ENCODE measurements at places on chromosomes 5 and 9.

DNA sequence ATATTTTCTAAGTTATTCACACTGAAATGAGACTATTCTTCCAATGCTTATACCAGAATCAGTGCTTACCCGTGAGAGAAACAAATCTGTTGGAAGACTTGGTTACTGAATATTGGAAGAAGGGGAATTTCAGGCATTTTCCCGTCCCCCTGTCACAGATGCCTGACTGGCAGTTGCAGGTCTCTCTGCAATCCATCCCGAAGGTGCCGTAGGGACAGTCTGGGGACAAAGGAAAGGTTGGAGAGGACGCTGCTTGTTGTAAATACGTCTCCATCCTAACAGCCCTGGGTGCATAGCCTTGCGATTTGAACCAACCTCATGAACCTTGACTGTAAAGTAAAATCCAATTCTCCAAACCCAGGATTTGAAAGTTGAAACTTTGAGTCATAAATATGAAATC, 3.5 kb downstream of the ESM1 start:
- DNase-seq = no peak

DNA sequence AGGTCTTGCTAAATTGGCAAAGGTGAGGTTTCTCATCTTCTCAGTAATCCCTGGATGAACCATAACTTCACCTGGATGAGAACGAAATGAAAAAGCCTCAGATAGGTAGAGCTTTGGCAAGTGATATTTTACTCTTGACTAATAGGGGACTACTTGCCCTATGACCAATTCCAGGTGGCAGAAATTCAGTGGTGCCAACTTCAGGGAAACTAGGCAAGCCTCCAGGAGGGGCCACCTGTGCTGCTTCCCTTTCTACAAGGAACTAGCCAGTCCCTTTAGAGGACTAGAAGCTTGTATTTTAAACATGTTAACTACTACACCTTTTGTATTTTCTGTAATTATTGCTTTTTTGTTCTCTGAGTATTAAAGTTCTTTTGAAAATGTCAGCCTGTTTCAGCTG, 169.0 kb upstream of the GRIA1 start:
- no peak for DNase-seq

- DNase-seq = no peak
Measured at GRCh38 chr5:97547999-97548738, 365.1 kb upstream of the RIOK2 start.

- DNase-seq = no peak
Measured at GRCh38 chr5:157150995-157151394, 8.3 kb upstream of the MED7 start.

DNA sequence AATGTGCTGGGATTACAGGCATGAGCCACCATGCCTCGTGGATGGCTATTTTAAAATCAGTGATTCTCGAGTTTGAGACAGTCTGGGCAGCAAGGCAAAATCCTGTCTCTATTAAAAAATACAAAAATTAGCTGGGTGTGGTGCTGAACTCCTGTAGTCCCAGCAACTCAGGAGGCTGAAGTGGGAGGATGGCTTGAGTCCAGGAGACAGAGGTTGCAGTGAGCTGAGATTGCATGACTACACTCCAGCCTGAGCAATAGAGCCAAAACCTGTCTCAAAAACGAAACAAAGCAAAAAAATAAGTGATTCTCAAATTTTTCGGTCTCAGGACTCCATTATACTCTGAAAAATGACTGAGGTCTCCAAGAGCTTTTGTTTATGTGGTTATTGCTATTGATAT, 47.9 kb upstream of the HSPA9 start:
- DNase-seq = no peak

- DNase-seq = no peak
Measured at GRCh38 chr5:41736641-41737040, 133.6 kb downstream of the OXCT1 start.

DNA sequence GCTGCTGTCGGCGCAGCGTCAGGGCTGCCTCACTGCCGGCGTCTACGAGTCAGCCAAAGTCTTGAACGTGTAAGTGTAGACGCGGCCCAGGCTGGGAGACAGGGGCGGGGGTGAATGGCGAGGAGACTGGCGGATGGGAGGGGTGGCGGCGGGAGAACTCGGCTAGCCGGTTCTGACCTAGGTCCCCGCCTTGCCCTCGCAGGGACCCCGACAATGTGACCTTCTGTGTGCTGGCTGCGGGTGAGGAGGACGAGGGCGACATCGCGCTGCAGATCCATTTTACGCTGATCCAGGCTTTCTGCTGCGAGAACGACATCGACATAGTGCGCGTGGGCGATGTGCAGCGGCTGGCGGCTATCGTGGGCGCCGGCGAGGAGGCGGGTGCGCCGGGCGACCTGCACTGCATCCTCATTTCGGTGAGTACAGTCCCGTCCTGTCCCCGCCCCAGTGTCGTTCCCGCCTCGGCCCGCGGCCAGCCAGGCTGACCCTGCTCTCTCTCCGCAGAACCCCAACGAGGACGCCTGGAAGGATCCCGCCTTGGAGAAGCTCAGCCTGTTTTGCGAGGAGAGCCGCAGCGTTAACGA, 745 bp downstream of the GADD45G start:
- no peak for DNase-seq

DNA sequence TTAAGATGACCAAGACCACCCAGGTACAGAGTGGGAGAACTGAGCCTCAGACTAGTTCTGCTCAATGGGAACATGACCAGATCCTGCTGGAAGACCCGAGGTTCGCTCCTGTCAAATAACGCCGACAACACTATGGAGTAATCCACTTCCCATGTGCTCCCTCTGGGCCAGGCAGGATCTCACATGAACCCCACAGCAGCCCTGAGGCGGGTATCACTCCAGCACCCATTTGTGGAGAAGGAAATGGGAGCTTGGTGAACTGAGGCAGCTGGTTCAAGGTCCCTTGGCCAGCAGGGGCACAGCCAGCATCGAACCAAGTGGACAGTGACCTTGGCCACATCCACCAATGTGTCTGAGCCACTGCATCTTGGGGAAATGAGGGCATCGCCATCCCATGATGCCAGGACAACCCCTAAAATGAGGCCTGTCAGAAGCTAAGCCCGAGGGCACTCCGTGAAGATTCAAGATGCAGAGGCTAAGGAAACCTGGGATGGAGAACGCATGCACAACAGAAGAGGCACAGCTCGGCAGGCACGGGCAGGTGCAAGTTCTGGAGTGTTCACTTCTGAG, 8.5 kb downstream of the ANKS6 start:
- DNase-seq = no peak

GRCh38 chr9:16825331-16825725, 45.1 kb downstream of the BNC2 start:
- no peak for DNase-seq

DNA sequence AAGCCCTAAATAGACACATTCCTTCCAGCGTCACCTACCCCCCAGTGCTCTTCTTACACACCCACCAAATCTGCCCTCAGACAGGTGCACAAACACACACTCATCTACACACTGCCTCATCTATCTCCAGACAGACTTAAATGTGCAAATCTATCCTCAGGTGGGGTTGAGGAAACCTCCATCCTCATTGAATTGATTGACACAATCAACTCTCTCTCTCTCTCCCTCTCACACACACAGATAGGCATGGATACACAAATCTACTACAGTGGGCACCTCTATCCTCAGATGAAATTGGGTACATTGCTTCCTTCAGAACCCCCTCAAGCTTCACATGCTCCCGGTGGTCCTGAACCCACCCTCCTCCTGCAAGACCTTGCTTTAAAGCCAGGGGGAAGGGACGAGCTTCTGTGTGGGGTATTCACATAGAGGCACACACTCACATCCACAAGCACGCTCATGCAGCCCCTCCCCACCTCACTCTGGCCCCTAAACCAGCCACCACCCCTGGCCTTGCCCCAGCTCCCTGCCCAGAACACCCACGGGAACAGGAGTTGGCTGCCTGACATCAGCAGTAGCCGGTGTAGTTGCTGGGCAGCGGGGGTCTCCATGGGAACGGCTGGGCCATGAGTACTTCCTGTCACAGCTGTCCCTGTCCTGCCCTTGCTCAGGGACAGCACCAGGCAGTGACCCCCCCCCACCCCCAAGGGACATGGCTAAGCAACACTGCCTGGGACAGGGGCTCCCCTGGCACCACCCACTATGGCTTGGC, 22.8 kb downstream of the PCDH1 start:
- peak; percentile 53 for DNase-seq

- no peak for DNase-seq
Measured at GRCh38 chr9:26742828-26743476, 149.7 kb downstream of the CAAP1 start.

DNA sequence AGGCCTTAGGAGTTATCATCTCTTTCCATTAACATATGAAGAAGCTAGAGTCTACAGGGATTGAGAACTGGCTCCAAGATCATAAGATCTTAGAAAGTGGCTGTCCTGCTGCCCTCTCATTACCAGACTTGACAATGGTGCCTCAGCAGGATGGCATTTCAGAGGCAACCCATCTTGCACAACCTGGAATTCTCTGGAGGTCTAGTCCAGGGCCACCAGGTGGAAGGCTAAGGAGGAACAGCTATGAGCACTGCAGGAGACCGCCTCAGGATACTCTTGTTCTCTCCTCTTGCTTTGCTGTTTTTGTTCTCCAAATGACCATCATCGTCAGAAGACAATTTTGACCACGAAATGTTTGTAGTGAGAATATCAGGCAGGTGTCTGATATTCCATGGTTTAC, 322.6 kb downstream of the FBXL17 start:
- DNase-seq = no peak

DNA sequence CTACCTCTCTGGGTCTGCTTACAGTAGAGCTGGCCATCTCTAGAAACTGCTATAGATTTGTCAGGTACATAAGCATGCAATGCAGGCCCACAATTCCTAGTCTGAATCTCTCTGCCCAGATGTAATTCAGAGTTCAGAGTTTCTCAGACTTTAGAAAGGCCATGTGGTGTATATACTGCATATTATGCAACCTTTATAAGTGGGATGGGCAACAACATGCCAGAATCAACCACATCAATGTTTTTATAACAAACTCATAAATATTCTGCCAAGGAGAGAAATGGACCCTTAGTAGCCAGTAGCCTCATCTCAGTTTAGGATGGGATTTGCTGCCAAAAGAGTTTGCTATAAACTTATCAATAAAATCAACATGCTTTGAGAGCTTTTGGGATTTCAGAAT, 78.8 kb downstream of the SLC1A1 start:
- no peak for DNase-seq

DNA sequence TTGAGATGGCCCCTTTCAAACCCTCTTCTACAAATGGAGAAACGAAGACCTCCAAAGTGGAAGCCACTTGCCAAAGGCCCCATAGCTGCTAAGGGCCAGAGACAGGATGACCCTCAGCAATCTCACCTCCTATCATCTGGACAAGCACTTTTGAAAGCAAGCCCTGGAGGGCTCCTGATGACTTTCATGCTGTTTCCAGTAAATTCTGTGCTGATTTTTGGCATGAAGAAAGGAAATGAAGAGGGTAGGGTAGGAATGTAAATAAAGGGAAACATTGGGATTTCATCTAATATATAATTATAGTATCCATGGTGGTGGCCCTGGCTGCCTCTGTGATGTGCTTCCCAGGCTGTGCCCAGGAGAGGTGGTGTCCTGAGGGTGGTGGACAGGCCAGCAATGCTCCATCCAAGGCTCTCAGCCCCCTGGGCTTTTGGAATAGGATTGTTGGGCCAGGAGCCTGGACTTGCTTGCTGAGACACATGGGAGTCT, 208.0 kb upstream of the TRIM32 start:
- DNase-seq = no peak

DNA sequence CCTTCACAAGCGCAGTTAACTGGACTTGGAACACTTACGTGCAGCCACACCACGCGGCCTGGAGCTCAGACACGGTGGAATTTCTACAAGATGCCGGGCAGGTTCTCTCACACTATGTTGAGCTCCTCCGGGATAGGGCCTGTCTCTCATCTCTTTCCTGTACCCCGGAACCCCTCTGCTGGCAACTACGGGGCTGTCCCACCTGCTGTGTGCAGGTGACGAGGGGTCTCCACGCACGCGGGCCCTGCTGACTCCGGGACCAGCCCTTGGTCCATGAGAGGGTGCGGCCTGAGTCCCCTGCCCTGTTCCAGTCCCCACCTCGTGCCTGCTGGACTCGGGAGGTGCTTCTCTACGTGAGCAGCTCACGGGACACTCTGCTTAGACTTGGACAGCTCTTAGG, 40.1 kb downstream of the SLC6A3 start:
- DNase-seq = no peak

All from DMS79 treated with DMSO at 0.1 percent for 48 hours (cell line).